Myocyte (in vitro differentiated cells): ENCODE measurements at places on chromosomes 2 and 18. TPM values are rescaled to one million over a fixed set of nuclear protein-coding genes. Genes with fewer than 3 reads are reported as not detected.

The TOGARAM2 gene
- 1.0 and 1.7 TPM in 2 replicates for total RNA-seq

The TMEM237 gene
- 32.6 and 37.6 TPM in 2 replicates for total RNA-seq

The SF3B6 gene
- 89.0 and 92.9 TPM in 2 replicates for total RNA-seq

- peak; percentile 16 for DNase-seq
These were observed 142.7 kb downstream of the ATP9B start for GRCh38 chr18:79211844-79212243.

DNA sequence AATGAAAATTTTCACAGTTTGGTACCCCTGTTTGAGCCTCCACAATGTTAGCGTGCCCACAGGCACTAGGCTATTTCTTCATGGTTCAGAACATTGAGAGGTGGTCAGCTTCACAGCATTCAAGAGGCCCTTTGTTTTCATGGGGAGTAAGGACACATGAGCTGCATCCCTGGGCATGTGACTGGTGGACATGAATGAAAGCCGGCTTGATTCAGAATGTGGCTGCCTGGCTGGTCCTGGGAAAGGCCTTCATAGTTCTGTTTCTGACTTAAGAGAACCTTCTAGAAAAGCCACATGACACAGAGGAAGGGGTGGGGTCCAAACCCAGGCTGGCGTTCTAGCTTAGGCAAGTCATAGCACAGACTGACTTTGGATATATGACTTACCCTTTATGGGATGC, 420.6 kb downstream of the CMPK2 start:
- no peak for DNase-seq

DNA sequence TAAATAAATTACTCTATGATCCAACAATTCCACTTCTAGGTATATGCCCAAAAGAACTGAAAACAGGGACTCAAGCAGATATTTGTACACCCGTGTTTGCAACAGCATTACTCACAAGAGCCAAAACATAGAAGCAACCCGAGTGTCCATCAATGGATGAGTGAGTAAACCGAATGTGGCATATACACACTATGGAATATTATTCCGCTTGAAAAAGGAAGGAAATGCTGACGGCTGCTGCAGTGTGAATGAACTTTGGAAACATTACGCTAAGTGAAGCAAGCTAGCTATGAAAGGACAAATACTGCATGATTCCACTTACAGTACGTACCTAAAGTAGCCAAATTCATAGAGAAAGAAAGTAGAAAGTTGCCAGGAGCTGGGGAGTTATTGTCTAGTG, 32.2 kb downstream of the MREG start:
- DNase-seq, result no peak

- no peak for DNase-seq
These were observed 93.4 kb downstream of the SH3RF3 start for GRCh38 chr2:109222422-109222821.

DNA sequence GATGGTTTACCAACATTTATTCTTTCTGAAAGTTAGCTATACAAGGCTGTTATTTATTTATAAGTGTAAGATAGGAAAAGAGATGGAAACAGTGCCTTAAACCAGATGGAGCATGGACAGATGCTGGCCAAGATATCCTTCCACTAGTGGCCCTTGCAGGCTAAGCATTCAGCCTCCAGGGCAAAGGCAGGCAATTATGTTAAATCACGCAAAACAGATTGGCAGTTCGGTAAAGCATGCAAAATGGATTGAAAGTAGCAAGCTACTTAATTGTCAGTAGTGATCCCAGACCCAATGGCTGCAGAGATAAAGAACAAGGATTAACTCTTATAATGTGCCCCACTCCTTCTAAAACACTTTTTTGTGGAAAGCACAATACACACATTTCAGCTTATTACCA, 105.4 kb upstream of the MAP4K3 start:
- DNase-seq, result no peak

DNA sequence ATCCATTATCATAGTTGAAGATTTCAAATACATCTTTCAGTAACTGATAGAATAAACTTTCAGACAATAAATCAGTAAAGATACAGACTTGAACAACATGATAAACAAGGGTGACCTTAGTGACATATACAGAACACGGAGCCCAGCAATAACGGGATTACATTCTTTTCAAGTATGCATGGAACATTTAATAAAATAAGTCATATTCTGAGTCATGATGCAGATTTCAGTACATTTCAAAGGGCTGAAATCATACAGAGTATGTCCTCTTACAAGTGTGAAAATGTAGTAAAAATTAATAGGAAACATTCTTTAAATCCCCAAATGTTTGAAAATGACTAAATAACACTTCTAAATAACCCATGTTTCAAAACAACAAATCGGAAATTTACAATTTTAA, 17.2 kb upstream of the KLHL29 start:
- no peak for DNase-seq

GRCh38 chr2:188199716-188200128, 92.0 kb upstream of the GULP1 start:
- peak; percentile 69 for DNase-seq
